Neural progenitor cell (in vitro differentiated cells): ENCODE measurements at places on chromosomes 7 and 10.

GRCh38 chr7:94940241-94940640 is 32.8 kb downstream of the PPP1R9A start:
- no peaks in the 10 kb centered on the region for H3K27me3 ChIP-seq
- H3K36me3 ChIP-seq = no peaks in the 10 kb centered on the region
- peak overlapping the region; percentile 24 for H3K27ac ChIP-seq
- peaks cover 14% of the 10 kb centered on the region for H3K4me1 ChIP-seq
- no peak for DNase-seq
- H3K4me3 ChIP-seq = no peak overlapping the region

DNA sequence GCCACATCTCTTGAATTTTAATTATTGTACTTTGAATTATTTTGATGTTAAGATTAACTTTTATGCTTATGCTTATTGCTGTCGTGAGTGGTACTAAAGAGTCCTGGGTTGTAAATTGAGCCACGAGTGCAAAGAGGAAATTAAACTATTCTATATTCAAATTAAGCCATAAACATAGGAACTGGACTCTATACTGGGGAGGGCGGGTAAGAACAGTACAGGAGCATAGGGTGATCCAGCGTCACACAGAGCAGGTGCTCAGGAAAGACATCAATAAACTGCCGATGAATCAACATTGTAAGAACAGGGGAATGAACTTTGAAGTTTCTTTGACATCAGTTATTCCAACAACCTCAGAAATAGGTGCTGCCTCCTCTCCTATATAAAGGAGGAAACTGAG is 219.6 kb downstream of the CACNB2 start:
- no peak for DNase-seq
- no peaks in the 10 kb centered on the region for H3K36me3 ChIP-seq
- H3K4me3 ChIP-seq = no peak overlapping the region
- no peaks in the 10 kb centered on the region for H3K4me1 ChIP-seq

DNA sequence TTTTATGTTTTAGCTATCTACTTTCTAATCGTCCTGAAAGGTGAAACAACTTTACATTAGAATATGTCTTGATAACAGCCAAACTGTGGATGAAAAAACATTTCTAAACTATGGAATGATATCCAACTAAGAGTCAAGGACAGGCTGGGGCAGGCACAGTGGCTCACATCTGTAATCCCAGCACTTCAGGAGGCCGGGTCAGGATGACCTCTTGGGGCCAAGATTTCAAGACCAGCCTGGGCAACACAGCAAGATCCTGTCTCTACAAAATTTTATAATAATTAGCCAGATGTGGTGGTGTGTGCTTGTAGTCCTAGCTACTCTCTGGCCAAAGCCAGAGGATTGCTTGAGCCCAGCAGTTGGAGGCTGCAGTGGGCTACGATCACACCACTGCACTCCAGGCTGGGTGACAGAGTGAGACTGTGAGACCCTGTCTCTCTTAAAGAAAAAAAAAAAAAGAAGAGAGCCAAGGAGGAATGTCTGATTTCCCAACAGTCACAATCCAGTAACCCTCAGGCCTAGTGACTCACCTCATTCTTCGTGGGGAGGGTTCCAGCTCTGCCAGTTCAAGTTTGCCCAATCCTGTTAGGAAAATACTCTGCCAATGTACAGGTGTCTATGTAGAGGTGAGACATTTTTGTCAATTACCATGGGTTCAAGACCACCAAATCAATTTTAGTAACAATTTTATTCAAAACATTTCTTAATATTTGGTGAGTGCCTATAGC is 14.6 kb upstream of the FZD1 start:
- H3K27me3 ChIP-seq = no peaks in the 10 kb centered on the region
- H3K27ac ChIP-seq = no peak overlapping the region
- DNase-seq = no peak
- no peaks in the 10 kb centered on the region for H3K4me1 ChIP-seq

GRCh38 chr7:31079824-31080511 is 27.9 kb downstream of the ADCYAP1R1 start:
- H3K4me1 ChIP-seq = no peaks in the 10 kb centered on the region
- H3K4me3 ChIP-seq = no peak overlapping the region
- DNase-seq = no peak
- no peaks in the 10 kb centered on the region for H3K27me3 ChIP-seq
- H3K27ac ChIP-seq = no peak overlapping the region

DNA sequence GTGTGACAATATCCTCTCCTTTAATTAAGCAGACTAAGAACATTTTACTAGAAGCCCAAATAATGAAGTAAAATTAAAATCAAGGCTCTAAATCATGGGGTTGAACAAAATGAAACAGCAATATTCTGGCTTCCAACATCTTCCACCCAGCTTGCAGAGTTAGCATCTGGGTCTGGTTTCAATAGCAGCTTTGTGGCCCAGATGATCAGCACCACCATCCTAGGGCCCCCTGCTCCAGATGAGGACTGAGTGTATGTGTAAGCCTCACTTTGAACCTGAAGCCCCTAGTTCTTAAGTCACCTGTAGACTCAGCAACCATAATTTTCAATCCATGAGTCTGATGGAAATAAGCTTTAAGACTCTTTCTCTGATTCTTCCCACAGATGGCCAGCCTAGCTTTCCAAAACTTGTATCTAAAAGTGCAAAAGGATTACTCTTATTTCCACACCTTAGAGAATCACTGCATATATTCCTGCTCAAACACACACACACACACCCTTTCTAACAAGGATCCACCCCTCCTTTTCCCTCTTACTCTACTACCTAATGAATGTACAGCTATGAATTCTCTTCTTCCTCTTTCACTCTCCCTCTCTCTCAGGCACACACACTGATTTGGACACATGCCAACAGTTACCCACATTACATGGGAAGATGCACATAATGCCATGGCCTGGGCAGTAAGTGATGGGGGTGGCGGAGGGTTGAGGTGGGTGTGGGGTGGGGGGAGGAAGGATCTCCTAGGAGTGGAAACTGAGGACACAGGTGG is 3.5 kb downstream of the DENND11 start:
- no peak overlapping the region for H3K27ac ChIP-seq
- no peak for DNase-seq
- no peaks in the 10 kb centered on the region for H3K36me3 ChIP-seq

GRCh38 chr10:100872034-100872791 is 40.5 kb upstream of the SLF2 start:
- H3K36me3 ChIP-seq = no peaks in the 10 kb centered on the region
- H3K4me3 ChIP-seq = no peak overlapping the region
- peaks cover 40% of the 10 kb centered on the region for H3K27me3 ChIP-seq
- DNase-seq = peak; percentile 85

DNA sequence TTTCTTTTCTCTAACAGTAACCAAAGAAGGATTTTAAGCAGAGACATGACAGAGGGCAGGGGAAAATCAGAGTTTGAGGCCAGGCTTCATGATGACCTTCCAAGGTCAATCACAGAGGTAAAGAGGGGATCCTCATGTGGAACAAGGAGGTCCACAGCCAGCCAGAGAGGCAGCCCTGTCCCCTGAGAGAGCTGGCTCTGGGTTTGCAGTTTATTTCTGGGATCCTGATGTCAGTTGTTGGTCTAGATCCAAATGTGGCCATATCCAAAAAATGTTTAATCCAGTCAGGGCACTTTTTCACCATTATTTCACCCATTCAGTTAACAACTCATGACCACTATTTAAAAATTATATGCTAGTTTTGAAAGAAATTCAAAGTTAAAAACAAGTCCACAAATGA is 45.6 kb downstream of the GPR141 start:
- no peak overlapping the region for H3K4me3 ChIP-seq
- H3K4me1 ChIP-seq = no peaks in the 10 kb centered on the region
- no peaks in the 10 kb centered on the region for H3K36me3 ChIP-seq
- no peaks in the 10 kb centered on the region for H3K27me3 ChIP-seq
- no peak overlapping the region for H3K27ac ChIP-seq
- DNase-seq = no peak

DNA sequence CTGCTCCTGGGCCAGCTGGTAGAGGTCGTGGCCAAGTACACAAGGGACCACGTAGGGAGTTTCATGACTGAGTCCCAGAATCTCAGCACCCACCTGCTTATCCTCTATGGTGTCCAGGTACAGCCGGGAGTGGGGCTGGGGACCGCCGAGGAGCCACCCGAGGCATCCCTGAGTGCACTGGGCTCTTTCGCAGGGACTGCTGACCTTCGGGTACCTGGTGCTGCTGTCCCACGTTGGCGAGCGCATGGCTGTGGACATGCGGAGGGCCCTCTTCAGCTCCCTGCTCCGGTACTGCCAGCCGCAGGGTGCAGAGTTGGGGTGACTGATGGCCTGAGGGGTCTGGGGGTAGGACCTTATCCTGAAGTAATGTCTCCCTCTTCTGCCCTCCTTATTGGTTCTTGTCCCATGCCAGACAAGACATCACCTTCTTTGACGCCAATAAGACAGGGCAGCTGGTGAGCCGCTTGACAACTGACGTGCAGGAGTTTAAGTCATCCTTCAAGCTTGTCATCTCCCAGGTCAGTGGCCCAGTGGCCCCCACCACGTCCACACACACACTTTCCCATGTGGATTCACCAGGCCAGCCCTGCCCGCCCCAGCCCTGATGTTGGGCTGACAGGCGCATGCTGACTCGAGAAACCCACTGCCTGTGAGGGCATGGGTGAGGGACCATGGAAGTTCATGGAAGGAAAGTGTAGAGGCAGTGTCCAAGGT is 6.2 kb downstream of the ABCB8 start:
- H3K27ac ChIP-seq = no peak overlapping the region
- no peaks in the 10 kb centered on the region for H3K27me3 ChIP-seq
- H3K36me3 ChIP-seq = no peaks in the 10 kb centered on the region
- no peak for DNase-seq
- H3K4me1 ChIP-seq = no peaks in the 10 kb centered on the region

- H3K4me3 ChIP-seq = no peak overlapping the region
- no peak overlapping the region for H3K27ac ChIP-seq
- H3K4me1 ChIP-seq = no peaks in the 10 kb centered on the region
- DNase-seq = no peak
- H3K36me3 ChIP-seq = no peaks in the 10 kb centered on the region
Observed at GRCh38 chr10:12526311-12526710, 177.0 kb downstream of the CAMK1D start.

DNA sequence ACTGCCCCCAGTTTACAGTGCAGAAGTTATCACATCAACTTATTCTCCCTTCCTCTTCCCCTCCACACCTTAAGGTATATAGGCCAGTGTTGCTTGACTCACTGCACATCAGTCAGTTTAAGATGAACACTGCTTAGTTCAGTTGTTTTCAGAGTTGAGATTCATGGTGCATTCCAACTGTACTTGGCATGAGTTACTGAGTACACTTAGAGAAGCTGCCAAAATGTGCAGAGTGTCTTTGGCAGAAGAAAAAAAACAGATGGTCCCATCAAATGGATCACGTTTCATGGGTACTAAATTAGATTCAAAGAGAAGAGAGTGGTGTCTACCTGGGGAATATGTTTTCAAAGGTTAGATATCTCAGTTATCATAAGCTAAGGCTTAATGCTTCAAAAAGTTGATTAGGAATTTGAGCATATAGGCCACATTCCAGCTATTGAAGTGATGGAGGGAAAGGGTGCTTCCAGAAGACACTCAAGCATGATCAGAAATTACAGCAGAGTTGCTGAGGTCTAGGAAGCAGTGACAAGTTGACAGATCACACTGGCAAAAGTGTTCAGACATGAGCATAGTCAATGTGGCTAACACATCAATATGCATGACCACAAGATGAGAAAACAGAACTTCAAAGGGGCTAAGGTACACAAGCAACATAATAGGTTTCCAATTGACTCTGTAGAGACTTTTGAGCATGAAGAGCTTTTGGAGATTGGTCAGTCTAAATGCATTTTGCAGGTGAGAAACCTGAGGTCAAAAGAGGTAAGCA is 579.2 kb upstream of the CELF2 start:
- no peak overlapping the region for H3K27ac ChIP-seq
- peaks cover 7% of the 10 kb centered on the region for H3K4me1 ChIP-seq
- DNase-seq = no peak
- no peaks in the 10 kb centered on the region for H3K27me3 ChIP-seq
- H3K4me3 ChIP-seq = no peak overlapping the region
- H3K36me3 ChIP-seq = no peaks in the 10 kb centered on the region

DNA sequence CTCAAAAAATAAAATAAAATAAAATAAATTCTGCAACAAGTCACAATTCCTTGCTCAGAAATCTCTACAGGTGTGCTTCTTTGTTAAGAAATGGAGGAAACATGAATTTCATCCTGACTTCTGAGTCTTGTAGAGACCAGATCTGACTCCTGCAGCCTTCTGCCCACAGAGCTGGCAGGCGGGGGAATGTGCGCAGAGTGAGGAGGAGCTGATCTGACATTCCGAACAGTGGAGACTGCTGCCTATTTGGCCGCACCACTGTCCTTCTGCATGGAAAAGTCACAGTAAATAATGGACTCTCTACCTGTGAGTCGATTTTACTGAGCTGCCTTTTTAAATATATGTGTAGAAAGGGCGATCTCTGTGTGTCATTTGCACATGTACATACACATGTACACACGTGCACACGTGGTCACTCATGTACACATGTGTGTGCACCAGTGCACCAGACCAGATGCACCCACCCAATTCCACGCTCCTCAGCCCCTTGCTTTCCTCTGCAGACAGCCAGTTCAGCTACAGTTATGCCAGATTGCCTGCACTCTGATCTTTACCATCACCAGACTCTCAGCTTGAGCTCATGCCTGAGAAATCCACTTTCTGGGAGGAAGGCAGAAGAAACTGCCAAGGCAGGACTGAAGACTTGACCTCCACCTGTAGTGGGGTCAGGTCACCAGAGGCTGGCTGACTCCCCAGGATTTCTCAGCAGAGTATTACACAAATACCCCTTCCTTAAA is 54.9 kb downstream of the IKZF1 start:
- no peaks in the 10 kb centered on the region for H3K4me1 ChIP-seq
- H3K36me3 ChIP-seq = no peaks in the 10 kb centered on the region
- H3K27ac ChIP-seq = no peak overlapping the region

DNA sequence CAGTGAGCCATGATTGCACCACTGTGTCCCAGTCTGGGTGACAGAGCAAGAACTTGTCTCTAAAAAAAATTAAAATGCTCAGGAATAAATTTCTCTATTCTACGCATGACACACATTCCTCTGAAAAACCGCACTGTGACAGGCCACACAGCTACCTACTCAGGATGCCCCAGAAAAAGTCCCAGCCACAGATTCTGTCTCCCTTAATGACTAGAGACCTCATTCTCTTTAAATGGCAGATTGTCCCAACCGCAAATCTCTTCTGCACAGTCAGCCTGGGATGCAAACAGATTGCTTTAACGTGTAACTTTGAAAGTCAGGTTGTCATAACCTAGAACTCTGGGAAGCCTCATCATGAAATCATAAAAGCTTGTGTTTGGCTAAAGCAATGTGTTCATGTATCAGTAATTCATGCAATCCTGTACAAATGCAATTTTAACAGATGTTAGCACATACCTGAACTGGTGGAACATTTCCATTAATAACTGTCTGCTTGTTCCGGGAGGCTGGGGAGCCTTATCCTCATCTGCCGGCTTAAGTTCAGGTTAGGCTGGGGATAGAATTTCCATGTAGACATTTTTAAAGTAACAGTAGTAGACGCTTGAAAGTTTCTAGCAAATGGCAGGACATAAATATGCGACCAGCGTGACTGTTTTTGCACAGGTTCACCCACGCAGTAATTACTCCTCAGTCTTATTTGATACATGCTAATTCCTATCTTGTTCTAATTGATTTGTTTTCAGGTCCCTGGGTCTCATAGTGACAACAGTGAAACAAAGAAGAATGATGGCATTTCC is 26.2 kb upstream of the MSRB2 start:
- no peak for DNase-seq
- no peaks in the 10 kb centered on the region for H3K36me3 ChIP-seq
- no peak overlapping the region for H3K4me3 ChIP-seq
- no peaks in the 10 kb centered on the region for H3K4me1 ChIP-seq
- H3K27me3 ChIP-seq = no peaks in the 10 kb centered on the region
